NCI-H774 (cell line): ENCODE measurements at places on chromosomes 2 and 18.

DNA sequence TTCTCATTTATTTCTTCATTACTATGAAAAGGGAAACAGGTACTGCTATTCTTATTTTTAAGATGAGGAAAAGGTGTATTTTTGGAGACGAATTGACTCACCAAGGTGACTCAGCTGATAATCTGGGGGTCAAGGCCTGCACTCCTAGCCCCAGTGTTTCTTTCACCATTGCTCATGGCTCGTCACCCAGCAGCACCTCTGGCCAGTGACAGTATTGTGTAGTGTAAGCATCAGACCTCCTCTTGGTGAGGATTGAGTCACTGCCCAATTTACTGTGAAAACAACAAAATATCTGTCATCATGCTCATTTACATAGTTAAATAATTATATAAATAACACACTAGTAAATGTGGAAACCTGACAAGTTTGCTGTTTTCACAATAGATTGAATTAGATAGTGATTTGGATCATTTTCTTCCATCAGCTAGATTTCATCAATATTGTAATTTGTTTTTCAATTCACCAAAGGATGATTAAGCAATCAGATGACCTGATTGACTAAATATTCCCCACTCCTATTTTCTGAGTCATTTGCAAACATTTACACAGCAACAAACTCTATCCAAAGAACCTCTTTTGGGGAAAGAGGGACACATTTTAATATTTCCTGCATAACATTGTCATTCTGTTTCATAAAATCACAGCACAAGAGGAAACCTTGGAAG is 492.8 kb upstream of the RAB12 start:
- no peak for DNase-seq

DNA sequence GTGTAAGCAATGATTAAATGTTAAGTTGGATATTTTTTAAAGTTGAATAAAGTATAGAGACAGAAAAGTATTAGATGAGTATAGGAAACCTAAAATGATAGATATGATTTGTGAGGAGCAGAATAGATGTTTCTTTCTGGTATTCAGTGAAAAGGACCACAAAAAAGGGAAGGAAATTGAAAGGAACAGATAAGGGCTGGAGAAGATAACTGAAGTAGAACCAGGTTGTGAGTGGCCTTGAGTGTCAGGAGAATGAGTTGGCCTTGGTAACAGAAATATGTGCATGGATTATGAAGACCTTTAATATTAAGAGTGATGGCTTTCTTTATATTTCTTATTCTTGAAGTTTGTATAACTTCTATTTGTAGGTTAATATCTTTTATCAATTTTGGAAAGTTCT is 543.5 kb downstream of the METTL4 start:
- no peak for DNase-seq

DNA sequence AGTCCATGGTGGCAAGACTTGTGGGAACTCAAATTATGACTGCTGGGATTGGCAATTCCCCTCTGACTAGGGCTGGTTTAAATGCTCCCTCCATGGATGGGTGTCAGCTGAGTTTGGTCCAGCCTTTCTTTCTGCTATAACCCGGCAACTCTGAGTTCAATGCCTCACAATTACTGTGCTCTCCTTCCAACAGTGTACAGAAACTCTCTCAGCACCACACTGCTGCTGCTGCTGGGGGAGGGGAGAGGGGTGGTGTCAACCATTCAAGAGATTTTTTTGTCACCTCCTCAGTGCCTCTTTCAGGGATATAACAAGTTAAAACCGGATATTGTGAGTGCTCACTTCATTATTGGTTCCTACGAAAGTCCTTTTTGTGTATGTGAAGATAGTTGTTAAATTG is 830.3 kb upstream of the NXPH2 start:
- no peak for DNase-seq

DNA sequence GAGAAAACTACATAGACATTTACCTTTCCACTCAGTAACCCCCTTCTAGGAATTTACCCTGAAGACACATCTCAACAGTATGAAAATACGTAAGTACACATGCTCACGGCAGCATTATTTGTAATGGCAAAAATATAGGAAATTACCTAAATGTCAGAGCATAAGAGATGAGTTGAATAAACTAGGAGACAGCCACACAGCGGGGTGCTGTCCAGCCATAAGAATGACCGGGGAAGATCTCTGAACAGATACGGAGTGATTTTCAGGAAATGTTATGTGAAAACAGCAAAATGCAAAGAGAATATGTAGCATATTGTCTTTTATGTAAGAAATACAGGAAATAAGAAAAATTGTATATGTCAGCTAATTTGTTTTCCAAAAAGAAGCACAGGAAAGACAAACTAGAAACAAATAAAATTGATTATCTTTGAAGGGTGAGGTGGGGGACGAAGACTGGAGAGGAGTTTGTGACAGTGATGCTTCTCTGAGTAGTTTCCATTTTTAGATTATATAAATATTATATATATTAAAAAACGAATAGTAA is 195.4 kb downstream of the HAUS1 start:
- no peak for DNase-seq

- DNase-seq, result no peak
Measured at GRCh38 chr18:79200546-79201268, 131.5 kb downstream of the ATP9B start.

GRCh38 chr2:50571278-50571677 is 460.7 kb downstream of the NRXN1 start:
- DNase-seq, result no peak

DNA sequence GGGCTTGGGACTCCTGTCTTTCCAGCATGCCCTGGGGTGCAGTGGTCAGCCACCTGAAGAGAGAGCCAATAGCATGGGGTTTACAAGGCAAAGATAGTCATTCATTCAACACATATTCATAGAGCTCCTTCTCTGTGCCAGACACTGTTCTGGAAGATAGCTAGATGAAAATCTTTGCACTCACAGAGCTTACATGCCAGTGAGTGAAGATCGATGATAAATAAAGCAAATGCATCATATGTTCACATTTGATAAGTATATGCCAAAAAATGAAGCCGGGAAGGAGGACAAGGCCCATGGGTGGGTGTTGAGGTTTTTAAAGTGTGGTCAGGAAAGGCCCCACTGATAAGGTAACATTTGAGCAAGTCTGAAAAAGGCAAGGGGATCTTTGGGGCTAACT is 130.8 kb upstream of the CDCA7 start:
- no peak for DNase-seq

GRCh38 chr18:13930964-13931363 is 15.6 kb upstream of the MC2R start:
- no peak for DNase-seq

DNA sequence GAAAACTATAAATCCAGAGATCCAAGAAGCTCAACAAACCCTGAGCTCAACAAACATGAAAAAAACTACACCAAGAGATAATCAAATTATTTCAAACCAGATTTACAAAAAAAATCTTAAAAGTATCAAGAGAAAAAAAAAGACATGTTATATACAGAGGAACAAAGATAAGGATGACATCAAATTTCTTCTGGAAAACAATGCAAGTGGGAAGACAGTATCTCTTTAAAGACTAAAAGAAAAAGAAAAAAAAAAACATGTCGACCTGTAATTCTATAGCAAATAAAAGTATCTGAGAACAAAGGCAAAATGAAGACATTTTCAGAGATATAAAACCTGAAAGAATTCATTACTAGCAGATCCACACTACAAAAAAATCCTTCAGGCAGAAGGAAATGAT is 21.3 kb downstream of the TMEM131 start:
- DNase-seq, result no peak
